ENCODE measurements at places on chromosomes 11 and 22.
A peak's percentile ranks its signal among the peaks of the same experiment; 100 is the strongest.

DNA sequence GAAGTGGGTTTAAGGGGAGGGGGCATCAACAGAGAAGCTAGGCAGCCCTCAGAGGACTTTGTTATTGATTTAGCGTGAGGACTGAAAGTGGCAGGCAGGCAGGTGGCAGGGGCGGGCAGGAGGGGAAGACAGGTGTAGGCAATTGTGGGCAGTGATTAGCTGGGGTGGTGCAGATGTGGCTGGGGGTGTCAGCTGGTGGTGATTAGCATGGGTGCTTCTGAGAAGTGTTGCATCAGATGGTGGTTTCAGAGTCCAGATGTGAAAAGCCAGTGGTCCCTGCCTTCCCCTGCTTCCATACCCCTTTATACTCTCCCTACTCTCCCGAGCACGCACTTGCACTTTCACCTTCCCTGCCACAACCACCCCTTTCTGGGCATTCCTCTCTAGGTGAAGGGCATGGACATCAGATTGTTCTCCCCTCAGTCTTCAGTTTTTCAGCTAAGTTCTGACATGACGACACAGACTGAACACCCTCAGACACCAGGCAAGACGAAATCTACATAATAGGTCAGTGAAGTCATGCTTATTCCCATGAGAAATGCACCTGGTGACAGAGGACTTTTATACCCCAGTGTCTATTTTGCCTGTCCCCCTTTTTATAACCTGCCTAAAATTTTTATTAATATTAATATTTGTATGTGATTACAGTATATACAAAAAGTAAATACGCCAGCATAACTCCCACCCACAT, 435.7 kb upstream of the CADM1 start:
- DNase-seq, result no peak

DNA sequence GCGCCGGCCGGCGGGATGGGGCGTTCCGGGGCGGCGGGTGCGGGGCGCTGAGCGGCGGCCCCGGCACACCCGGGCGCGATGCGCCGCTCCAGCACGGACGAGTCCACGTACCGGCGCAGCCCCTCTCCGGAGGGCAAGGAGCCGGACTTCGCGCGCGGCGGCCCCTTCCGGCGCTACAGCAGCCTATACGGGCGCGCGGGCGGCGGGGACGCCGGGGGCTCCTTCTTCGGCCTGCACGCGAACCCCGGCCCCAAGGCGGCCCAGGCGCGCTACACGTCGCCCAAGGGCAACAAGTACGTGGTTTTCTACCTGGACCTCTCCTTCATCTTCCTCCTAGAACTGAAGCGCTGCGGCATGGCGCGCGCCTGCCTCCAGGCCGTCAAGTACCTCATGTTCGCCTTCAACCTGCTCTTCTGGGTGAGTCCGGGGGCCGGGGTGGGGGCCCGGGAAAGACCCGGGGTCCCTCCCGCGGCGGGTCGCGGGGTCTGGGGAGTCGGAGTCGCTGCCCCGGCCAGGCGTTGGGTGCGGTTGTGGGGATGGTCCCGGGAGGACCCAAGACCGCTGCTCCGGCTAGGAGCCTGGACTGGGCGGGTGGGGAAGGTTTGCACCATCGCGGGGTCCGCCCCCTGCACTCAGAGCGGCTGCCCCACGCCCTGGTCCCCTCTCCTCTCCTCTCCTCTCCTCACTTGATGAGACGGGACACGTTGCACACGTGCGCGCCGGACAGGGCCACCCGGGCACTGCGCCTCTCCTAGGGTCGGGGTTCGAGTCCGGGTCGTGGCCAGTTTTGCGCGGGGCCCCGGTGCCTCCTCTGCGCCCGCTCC, 7.5 kb downstream of the TSPAN4 start:
- no peak for DNase-seq

- DNase-seq, result no peak
These were observed 11.4 kb upstream of the CD44 start for GRCh38 chr11:35127619-35128018.

GRCh38 chr22:46416520-46416871, 81.0 kb downstream of the TRMU start:
- DNase-seq, result no peak

- no peak for DNase-seq
These were observed 77.0 kb upstream of the GRK3 start for GRCh38 chr22:25487508-25487907.

GRCh38 chr11:128520206-128520887, 67.0 kb downstream of the ETS1 start:
- DNase-seq, result no peak

GRCh38 chr11:76714493-76714892, 43.9 kb upstream of the LRRC32 start:
- DNase-seq, result no peak

DNA sequence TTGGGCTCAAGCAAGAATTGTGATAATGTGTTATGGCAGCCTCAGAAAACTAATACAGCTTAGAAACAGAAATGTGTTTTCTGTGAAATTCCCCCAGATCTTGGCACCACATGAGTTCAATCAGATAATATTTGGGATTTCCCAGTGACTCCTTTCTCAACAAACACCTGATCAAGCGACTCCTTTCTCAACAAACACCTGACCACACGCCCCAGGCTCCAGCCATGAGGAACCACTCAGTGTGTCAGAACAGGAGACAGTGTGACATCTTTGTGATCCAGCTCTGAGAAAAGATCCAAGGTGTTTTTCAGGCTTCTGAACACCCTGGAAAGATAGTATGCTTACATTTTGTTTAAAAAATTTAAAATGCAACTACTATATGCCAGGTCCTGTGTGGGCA, 1.9 kb upstream of the UVRAG start:
- no peak for DNase-seq

DNA sequence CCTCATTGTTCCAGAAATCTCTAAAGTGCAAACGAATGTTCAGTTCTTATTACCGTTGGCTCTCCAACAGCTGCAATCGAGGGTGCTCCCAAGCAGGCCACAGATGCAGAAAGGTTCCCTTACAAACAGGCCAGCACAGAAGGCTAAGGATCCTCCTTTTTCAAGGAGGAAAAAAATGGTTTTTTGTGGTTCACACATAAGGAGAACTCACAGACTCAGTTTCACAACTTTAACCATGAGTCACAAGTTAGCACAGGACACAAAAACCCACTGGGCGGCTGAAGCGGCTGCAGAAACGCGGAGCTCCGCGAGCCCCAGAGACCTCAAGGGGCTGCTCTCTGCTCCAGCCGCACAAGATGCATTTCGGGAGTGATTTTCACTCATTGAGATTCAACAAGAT, 98.2 kb upstream of the PRR5 start:
- DNase-seq, result no peak

GRCh38 chr11:26994631-26995095, 751 bp downstream of the FIBIN start:
- DNase-seq, result no peak

DNA sequence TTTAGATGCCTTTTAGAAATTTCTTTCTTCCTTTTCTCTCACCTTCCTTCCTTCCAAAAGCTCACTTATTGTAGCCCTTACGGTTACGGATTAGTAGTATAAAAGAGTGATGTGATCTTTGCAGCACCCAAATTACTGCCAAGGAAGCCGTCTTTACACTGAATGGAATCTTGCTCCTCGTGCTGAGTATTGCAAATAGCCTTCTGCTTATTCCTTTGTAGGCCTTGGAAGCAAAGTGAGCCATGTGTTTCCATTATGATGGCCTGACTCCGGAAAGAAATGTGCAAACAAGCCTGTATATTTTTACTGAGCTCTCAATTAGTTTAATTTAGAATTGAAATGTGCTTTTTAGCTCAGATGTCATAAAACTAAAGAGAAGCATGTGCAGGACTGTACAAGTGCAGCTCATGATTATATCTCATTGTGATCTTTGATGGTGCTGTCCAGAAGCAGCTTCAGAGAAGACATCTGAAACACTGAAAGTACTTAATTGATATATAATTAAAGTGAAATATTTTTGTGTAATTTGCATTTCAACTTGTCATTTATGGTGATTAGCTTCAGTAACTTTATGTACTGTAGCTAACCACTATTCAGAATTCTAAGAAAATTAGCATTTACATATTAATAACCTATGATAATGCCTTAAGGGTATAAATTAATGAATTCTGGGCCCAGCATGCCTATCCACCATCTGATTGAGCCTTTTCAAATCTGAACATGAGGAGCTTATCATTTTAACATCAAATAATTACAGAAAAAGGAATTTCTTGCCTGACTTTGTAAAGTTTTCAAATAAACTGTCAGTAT, 129.3 kb downstream of the GRIA4 start:
- peak; percentile 59 for DNase-seq

GRCh38 chr22:25630447-25630846, 66.0 kb downstream of the GRK3 start:
- DNase-seq, result no peak

DNA sequence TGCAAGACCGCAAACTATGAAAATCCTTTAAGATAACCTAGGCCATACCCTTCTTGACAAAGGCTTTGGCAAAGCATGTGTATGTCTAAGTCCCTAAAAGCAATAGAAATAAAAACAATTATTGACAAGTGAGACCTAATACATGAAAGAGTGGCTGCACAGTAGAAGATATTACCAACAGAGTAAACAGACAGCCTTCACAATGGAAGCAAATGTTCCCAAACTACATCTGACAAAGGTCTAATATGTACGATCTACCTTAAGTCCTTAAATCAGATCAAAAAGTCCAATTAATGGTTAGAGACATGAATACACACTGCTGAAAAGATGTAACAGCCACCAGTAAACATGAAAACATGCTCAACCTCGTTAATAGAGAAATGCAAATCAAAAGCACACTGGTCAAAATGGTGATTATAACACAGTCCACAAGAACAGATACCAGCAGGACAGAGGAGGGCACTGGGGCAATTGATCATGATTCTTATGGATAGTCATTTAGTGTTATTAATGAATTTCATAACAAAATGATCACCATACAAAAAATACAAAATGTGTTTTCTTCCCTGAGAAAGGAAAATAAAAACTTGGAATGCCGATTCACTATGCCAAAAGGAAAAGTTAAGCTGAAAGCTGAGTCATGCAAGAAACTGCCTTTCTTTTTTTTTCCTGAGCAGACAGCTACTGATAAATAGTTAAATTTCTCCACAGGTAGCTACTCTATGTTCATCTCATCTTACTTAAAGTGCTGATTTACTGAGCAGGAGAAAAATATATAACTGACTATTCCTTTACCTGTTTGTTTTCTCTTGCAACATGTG, 102.6 kb upstream of the VPREB1 start:
- no peak for DNase-seq

- no peak for DNase-seq
These were observed 3.4 kb downstream of the RCE1 start for GRCh38 chr11:66846671-66847091.

DNA sequence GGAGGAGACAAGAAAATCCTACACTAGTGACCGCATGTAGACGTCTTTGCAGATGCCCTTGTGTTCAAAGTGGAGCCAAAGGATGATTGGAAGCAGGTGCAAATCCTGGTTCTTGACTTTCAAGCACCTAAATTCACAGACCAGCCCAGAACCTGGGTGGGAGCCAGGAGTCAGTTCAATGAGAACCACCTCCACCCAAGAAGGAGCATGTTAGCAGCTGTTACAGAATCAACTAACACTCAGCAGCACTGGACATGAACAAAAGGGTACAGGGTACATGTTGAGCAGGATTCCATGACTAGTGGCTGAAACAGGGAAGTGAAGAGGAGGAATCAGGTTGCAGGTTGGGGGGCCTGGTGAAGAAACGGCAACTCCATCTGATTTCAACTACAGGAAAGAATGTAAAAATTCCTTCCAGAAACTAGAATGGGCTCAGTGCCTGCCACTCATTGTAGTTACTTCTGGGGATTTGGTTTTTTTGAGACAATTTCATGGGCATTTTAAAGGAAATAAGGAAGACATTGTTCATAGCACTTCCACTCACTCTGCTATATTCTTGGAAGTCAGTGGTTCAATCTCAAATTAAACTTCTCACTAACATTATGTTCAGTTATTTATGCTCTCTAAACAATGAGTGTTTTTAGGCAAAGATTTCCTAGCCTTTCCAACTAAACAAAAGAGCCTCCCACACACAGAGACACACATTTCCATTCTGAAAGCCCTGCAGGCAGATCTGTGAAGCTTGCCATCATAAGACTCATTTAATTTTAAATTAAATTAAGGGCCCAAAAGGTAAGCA, 173.3 kb downstream of the CADM1 start:
- DNase-seq, result no peak

GRCh38 chr11:20303391-20303965, 60.0 kb upstream of the HTATIP2 start:
- no peak for DNase-seq

DNA sequence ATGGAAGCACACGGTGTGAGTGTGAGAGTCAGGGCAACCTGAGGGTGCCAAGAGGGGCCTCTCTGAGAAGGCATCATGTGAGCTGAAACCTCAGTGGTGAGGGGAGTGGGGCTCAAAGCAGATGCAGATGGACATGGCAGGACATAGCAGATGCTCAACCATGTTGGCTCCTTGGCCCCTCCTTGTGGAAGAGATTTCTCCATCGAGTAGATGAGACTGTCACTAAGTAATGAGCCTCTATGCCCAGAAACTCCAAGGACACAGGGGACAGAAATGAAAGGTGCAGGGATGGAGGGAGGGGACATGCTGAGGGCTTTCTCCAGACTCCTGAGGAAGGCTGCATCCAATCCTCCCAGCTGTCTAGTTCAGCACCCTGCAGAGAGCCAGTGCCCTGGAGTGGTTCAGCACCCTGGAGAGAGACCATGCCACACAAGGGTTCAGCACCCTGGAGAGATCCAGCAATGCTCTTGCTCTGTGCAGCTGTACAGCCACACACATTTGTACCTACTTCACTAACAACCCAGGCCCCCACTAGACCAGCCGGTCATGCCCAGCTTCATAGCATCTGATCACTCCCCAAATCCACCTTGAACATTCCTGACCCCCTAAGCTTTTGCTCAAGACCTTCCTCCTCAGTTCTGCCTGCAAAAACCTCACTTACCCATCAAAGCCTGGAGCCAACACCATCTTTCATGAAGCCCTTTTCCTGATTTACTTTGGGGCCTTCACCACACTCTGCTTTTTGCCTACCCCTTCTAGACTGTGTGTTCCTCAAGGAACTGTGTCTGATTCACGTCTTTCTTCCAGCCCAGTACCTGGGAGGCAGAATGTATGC, 252.0 kb downstream of the CTTN start:
- peak; percentile 50 for DNase-seq

GRCh38 chr11:35237351-35237750, 98.4 kb downstream of the CD44 start:
- no peak for DNase-seq

- no peak for DNase-seq
These were observed 38.2 kb downstream of the TOM1 start for GRCh38 chr22:35337932-35338331.

Data from pons (tissue), 1 donor.